PC-3 (cell line): ENCODE measurements at places on chromosomes 5 and 9. TPM values are rescaled to one million over a fixed set of nuclear protein-coding genes. Genes with fewer than 3 reads are reported as not detected.

TXNDC8 gene
- not detected in 2 replicates for total RNA-seq

CCDC180 gene
- 0.55 and 0.69 TPM in 2 replicates for total RNA-seq

BHMT gene
- not detected in 2 replicates for total RNA-seq

DNA sequence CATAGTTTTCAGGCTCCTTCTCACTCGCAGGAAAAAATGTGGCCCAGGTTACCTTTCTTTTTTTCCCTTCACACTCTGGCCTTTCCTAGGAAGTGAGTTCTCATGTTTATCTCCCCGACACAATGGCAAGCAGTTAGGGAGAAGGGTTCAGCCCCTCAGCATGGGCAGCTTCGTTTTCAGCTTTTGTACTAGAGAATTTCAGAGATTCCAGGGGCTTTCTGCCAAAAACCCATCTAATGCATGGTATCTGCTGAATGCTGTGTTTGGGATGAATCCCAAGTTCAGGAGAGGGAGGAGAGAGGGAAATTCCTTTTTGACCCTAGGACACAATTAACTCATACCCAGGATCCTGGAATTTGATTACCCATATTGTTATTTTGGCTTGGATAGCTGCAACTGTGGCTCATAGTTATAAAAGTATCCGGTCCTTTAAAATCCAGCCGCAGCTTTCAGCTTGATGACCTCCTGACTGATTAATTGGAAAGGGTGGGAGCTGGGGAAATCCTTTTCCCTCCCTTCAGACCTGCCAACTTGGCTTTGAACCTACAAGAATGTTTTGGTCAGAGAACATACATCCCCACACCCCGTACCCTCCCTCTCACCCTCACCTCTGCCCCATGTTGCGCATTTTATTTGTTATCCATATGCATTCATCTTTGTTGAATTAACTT, 78.4 kb downstream of the TMEM252 start:
- H3K4me3 ChIP-seq = no peak overlapping the region
- no peak overlapping the region for H3K27ac ChIP-seq
- no peak for DNase-seq
- H3K36me3 ChIP-seq = 0 out of 2 replicates have a peak, but pooled peaks cover 7% of the 10 kb centered on the region
- H3K4me1 ChIP-seq = peaks cover 30% of the 10 kb centered on the region

DNA sequence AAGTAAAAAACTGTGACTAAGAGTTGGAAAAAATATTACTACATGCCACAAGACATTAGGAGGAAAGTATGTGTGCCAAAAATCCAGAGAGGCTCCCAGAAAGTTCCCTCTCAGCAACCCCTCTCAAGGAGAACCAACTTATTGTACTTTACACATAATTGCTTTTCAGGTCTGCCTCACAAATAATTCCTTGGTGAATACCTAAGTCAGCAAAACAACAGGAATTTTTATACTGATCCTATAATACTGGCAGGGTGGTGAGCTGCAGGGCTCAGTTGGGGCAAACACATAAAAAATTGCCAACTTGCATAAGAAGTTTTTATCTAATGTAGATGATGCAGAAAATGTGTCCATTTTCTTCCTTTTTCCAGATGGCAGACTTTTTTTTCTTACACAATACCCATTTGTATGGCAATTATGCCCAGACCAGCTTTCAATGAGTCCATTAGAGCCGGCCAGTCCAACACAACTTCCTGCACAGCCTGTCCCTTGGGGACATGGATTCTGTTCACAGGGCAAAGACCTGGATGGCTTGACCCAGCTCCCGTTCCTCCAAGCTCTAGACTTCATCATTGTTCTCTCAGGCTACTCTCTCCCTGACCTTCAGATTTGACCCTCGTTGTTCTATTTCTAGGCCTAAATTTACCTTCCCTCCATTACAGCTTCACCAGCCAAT, 31.3 kb downstream of the MARCHF3 start:
- DNase-seq = no peak
- H3K27ac ChIP-seq = no peak overlapping the region
- no peaks in the 10 kb centered on the region for H3K4me1 ChIP-seq
- no peak overlapping the region for H3K4me3 ChIP-seq
- no peaks in the 10 kb centered on the region for H3K27me3 ChIP-seq

- H3K4me1 ChIP-seq = peaks cover 32% of the 10 kb centered on the region
- H3K27me3 ChIP-seq = no peaks in the 10 kb centered on the region
- H3K27ac ChIP-seq = no peak overlapping the region
- peak; percentile 86 for DNase-seq
- no peak overlapping the region for H3K4me3 ChIP-seq
These were observed 141.1 kb upstream of the RANBP3L start for GRCh38 chr5:36442796-36443195.

DNA sequence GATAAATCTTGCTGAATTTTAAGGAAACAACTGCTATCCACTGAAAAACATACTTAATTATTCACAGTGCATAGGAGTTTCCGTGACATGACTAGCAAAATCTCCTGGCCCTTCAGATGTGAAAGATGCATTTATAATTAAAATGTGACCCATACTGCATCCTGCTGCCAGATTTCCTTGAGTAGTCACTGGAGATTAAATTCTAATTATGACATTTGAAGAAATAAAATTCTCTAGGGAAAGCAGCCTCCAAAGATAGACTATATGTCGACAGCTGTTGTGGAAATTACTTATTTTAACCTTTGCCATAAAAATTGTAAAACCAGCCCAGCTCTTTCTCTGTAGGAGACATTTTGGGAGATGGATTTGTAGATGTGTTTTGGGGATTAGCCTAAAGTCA, 193.6 kb upstream of the SMC2 start:
- no peak overlapping the region for H3K27ac ChIP-seq
- DNase-seq = no peak
- no peaks in the 10 kb centered on the region for H3K36me3 ChIP-seq

DNA sequence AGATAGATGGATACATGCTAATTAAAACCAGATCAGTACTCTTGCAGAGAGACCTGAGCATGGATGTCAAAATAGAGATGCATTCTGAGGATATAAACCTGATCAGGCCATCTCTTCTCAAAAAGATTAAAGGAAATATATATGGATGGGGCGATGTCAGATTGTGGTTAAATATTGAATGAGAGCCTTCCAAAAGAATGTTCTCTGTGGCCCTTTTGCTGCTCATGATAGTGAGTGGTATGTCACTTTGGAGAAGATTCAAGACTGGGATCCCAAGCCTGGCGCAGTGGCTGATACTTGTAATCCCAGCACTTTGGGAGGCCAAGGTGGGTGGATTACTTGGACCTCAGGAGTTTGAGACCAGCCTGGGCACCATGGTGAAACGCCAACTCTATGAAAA, 20.5 kb downstream of the ZNF131 start:
- DNase-seq = no peak
- no peak overlapping the region for H3K4me3 ChIP-seq
- peaks cover 42% of the 10 kb centered on the region for H3K36me3 ChIP-seq
- no peaks in the 10 kb centered on the region for H3K27me3 ChIP-seq

DNA sequence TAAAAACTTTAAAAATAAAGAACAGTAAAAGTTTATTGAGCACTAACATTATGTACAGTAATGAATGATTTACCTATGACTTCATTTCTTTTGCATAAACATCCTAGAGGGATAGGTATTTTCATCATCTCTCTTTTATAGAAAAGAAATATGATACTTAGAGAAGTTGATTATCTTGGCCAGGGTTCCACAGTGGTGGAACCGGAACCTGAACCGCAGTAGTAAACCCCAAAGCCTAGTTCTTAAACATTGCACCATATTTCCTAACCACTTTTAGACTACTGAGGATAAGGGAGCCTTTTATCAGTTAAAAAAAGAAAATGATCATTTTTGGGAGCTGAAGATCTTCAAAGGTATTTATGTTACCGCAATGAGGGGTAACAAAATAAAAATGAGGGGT, 205.7 kb upstream of the SGCD start:
- no peaks in the 10 kb centered on the region for H3K36me3 ChIP-seq
- H3K4me3 ChIP-seq = no peak overlapping the region
- no peak for DNase-seq
- no peak overlapping the region for H3K27ac ChIP-seq
- H3K4me1 ChIP-seq = no peaks in the 10 kb centered on the region

GRCh38 chr5:126875303-126875785, 98.4 kb downstream of the LMNB1 start:
- H3K4me1 ChIP-seq = no peaks in the 10 kb centered on the region
- no peaks in the 10 kb centered on the region for H3K27me3 ChIP-seq
- H3K4me3 ChIP-seq = no peak overlapping the region
- DNase-seq = no peak
- no peaks in the 10 kb centered on the region for H3K36me3 ChIP-seq
- H3K27ac ChIP-seq = no peak overlapping the region

DNA sequence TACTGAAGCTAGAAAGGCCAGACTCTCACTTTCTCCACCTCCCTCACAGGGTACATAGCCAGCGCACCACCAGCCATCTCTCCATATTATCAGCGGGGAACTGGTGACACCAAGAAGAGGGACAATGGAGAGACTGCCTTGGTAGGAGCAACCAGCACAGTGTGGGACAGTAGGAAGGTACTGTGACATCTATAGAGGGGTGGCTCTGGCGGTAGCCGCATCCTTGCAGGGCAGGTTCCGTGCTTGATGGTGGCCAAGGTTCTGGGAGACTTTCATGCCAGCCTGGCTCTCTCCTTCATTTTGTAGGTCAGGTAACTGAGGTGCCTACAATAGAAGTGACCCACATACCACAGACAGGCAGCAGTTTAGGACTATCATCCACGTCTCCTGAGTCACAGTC, 65.5 kb upstream of the SMIM23 start:
- no peak overlapping the region for H3K4me3 ChIP-seq
- H3K27ac ChIP-seq = no peak overlapping the region
- no peak for DNase-seq
- no peaks in the 10 kb centered on the region for H3K4me1 ChIP-seq
- H3K36me3 ChIP-seq = no peaks in the 10 kb centered on the region
- peaks cover 86% of the 10 kb centered on the region for H3K27me3 ChIP-seq

DNA sequence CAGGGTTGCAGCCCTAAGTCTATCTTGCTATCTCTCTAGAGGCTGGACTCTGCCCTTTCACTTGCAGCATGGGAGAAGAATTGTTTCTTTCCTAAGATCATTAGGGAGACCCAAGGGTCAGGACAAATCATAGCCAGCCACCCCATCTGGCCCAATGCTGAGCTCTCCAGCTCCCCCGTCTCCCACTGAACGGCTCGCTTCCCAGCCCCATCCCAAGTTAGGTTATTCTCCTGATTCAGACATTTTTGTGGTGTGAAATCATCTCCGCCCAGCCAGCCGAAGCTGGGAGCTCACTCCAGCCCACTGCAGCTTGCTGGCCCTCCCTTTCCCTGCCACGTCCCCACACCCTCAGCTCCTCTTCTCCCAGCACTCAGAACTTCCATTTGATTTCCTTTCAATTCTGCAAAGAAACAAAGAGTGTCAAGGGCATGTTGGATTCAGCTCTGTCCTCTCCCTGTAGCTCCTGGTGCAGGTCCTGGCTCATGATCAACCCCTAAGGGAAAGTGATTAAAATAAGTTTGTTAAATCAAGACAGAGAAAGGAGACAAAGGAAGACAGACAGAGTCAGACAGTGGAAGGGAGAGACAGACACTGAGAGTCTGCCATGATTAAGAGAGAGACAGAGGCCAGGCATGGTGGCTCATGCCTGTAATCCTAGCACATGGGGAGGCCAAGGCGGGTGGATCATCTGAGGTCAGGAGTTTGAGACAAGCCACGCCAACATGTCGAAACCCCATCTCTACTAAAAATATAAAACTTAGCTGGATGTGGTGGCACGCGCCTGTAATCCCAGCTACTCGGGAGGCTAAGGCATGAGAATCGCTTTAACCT, 12.6 kb upstream of the SPARC start:
- H3K27me3 ChIP-seq = no peaks in the 10 kb centered on the region
- 0 out of 2 replicates have a peak overlapping the region, but pooled peaks have one; percentile 29 for H3K4me3 ChIP-seq
- peak overlapping the region; percentile 72 for H3K27ac ChIP-seq
- peak; percentile 85 for DNase-seq
- no peaks in the 10 kb centered on the region for H3K36me3 ChIP-seq

DNA sequence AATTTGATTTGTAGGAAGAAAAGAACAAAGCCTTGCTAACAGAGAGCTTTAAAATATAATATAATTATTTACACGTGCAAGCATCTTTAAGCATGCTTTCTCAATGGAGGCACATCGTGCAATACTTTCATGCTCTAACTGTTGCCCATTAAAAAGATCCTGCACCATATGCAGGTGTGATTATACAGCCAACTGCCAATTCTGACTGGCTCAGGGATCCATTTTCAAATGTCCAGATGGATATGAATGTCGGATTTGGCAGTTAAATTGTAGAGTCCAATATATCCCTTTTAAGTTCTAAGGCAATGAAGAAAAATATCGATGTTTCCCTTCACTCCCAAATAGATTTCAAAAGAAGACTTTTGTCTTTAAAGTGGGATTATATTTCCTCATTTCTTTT, 416.4 kb upstream of the CD180 start:
- DNase-seq = no peak
- H3K36me3 ChIP-seq = no peaks in the 10 kb centered on the region
- H3K4me3 ChIP-seq = no peak overlapping the region
